ENCODE measurements at places on chromosomes 2 and 18.

- DNase-seq = no peak
These were observed 199.8 kb downstream of the ZFP36L2 start for GRCh38 chr2:43026426-43027096.

DNA sequence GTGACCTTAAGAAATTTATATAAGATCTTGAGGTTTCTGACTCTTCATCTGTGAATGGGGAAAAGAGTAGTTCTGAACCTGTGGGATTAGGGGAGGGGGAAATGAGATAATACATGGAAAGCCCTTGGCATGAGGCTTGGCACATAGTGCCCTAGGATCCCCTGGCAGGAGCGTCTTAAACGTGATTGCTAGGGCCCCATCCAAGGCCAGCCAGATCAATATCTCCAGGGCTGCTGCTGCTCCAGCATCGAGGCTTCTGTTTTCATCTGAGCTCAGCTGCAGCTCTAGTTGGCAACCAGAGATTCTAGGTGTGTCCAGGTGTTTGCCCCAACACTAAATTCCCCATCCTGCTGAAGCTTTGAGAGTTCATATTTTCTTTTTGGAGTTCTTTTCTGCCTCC is 71.0 kb downstream of the IL1R2 start:
- no peak for DNase-seq

DNA sequence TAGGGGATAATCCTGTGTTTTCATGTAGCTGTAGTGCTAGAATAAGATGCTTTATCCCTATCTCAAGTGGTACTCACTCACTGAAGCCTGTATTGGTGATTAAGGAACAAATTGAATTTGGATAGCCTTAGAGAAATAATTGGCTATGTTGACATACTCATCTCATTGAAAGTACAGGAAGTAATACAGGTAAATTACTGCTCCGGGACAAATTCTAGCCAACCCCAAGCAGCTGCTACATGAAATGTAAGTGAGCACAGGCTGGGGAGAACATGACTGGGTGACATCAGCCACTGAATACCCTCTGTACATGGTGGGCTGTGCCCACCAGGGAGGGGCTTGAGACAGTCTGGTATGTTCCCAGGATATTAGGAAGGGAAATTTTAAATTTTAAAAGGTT is 188.4 kb upstream of the RASGRP3 start:
- no peak for DNase-seq

GRCh38 chr2:101265893-101266499 is 13.3 kb downstream of the CNOT11 start:
- no peak for DNase-seq

Data from HS-27A (cell line).